ENCODE measurements at places on chromosomes 4 and X.

DNA sequence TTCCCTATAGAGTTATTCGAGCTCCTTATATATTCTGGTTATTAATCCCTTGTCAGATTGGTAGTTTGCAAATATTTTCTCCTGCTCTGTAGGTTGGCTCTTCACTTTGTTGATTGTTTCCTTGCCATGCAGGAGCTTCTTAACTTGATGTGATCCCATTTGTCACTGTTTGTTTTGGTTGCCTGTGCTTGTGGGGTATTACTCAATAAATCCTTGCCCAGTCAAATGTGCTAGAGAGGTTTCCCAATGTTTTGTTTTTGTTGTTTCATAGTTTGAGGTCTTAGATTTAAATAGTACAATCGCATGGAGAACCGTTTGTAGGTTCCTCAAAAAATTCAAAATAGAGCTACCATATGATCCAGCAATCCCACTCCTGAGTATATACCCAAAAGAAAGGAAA, 2.3 kb upstream of the SYTL5 start:
- no peak for DNase-seq

- no peak for DNase-seq
These were observed 69.8 kb downstream of the GPAT3 start for GRCh38 chr4:83605744-83606172.

DNA sequence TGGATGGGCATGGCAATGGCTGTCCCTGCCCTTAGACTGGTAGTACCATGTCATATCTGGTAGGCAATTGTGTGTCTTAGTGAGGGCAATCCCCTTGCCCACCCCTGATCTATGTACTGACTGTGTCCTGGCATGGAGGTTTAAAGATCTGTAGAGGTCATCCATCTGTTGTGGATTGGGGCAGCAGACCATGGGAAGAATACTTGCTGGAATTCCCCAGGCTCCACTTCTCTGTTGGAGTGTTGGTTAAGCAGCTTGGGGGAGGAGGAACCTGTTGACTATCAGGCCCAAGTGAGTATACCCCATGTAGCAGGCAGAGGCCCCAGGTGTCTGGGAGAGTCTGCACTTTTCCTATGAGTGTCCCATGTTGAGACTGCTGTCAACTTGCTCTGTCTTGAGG, 246.7 kb upstream of the DIPK2B start:
- DNase-seq = no peak

DNA sequence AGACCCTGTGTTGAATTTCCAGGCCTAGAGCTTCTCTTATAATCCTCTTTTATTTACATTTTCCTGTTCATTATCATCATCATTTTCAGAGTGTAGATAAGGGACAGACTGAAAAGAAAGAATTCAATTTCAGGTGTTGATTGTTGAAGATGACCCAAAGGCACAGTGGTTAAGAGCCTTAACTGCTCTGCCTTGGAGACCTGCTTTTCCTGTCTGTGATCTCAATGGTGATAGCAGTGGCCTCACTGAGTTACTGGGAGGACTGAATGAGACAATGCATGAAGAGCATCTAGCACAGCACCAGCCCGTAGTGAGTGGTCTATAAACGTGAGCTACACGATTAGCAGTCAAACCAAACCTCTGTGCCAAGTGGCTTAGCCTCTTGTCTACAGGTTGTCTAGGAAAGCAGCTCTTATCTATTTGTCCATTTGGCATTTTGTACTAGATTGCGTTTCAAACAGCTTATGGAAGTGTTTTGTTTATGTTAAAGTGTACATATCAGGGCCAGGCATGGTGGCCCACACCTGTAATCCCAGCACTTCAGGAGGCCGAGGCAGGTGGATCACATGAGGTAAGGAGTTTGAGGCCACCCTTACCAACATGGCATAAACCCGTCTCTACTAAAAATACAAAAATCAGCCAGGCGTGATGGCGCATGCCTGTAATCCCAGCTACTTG, 41.5 kb downstream of the SETD7 start:
- DNase-seq = no peak

GRCh38 chr4:53281438-53281837, 84.4 kb downstream of the SCFD2 start:
- no peak for DNase-seq

DNA sequence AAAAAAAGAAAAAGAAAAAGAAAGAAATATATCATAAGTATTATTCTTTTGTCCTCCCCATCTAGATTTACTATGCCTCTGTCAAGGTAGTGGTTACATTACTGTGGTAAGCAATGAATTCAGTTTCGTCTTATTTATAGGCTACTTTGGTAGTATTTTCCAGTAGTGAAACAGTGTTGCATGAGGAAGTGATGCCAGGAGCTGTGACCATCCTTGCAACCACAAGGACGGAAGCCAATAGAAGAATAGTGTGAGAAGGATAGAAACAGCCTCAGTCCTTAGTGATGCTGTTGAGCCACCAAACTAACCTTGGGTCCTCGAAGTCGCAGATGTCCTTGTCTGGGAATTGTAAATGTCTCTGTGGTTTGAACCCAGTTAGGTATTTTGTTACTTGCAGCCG, 328.5 kb downstream of the PPP3CA start:
- DNase-seq = no peak
